ENCODE measurements at places on chromosomes 6 and 20.

GRCh38 chr20:16806886-16807285, 58.7 kb downstream of the OTOR start:
- no peak for DNase-seq

DNA sequence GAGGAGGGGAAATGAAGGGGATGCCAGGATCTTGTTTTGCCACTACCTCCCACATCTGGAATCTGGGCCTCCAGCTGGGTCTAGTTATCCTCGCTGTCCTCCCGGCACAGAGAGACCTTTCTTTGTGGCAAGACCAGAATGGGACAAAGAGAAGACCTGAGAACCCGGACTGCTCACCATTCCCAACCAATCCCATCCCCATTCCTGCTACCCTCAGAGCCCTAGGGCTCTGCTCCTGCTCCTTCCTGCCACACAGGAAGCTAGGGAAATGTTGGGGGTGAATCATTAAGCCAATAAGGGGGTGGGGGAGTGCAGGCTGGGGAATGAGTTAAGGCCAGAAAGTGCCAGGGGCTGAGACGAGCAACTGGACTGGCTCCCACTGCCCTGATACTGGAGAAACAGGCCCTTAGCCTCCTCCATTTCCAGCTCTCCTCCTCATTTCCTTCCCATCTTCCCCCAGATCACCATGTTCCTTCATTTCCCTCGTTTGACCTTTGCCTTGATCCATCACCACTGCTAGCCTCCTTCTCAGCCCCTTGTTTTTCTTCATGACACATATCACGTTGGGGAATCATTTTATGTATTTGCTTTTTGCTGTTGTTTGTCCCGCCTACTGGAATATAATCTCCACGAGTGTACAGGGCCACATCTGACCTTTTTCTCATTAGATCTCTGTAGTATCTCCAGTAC, 4.6 kb upstream of the IER3 start:
- no peak for DNase-seq

GRCh38 chr20:38202982-38203293, 37.9 kb upstream of the TGM2 start:
- DNase-seq: no peak

DNA sequence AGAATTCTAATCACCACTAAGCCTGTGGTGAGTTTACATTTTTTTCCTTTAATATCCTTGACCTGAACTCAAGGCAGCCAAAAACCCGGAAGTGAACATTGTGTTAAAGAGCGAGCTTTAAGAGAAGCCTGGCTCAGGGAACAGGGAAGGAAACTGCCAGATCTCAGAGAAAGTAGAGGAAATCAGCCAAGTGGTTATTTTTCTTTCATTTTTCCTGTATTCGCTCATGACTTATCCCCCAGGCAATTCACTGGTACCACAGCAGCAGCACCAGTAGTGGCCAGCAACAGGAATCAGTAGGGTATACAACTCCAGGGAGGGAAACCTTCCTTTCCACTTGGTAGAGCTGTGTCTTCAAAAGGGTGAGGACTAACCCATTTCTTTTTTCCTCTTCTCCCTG, 89.6 kb upstream of the HMGCLL1 start:
- DNase-seq: no peak

GRCh38 chr6:166206066-166206465, 38.4 kb upstream of the TBXT start:
- no peak for DNase-seq

DNA sequence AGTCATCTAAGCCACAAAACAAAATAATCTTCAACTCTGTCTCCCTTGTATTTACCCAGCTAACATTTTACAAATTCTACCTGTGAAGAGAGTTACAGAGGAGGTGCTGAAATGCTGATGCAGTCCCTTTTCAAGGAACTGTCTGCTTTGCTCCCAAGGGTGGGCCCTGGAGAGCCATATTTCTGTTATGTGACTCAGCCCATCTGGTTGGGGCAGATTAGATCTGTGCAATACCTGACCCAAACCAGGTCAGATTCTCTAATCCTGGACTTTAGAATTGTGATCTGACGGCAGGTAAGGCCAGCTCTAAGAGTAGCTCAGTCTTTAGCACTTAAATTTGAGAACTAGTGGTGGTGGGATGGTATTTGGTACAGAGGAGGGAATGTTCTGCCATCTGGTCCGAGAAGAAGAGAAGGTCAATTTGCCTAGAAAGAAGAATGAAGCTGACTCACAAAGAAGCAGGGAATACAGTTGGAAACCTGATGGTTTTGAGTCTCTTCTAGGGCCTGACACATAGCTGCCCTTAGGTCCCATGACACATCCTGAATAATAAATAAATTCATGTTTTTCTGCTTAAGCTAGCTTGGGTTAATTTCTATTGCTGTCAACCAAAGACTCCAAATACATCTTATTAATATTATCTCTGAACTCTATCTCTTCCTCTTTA, 8.1 kb downstream of the ZNF311 start:
- no peak for DNase-seq

DNA sequence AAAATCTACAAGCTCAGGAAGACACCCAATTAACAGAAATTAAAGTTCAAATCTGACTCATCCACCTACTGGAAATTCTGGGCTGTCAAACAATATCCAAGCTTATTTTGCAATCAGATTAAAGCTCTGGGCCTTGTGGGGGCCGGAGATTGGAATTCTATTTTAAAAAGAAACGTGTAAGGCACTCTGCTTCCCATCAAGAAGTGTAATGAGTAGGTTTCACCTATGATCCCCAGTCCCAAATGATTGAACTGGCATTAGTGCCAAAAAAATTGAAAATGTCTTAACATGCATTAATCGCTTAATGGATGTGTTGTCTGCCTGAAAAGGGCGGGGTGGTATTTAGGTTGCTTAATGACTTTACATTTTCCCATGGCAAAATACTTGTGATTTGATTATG, 542.4 kb upstream of the BTBD3 start:
- DNase-seq: no peak

- DNase-seq: no peak
These were observed 1.1 kb upstream of the MAP3K5 start for GRCh38 chr6:136793363-136793762.

GRCh38 chr20:21145424-21145823, 19.5 kb downstream of the KIZ start:
- no peak for DNase-seq

DNA sequence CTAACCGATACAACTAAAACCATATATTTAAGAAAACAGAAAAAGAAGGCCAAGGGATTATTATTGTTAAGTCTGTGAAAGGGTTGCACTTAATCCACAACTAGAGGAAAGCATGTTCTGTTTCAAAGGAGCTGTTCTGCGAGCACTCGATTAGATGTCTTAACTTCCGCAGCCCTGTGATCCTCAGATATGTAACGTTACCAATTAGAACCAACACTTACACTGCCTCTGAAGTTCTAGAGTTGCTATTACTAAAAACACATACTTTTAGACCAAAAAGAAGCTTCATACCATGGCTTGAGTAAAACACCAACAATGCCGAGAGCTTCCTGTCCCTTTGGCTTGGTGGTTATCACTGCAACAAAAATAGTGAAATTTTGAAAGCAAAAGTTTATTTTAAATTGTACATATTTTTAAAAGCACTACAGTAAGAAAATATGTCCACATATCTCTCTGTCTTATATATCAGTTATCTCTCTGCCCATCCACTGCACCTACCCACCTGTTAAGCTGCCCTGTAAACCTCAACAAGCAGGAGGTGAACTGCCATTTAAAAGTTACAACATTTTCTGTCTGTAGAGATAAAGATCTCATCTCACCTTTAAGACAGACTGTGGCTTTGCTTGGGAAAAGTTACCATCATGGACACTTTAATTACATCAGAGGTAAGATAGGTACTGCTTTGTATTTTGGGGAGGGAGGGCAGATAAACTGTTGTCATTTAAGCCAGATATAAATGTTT, 7.1 kb upstream of the DUSP22 start:
- DNase-seq: no peak

- DNase-seq: no peak
These were observed 186.7 kb downstream of the SMOC2 start for GRCh38 chr6:168627506-168628175.

- DNase-seq: no peak
These were observed 23.6 kb downstream of the PDSS2 start for GRCh38 chr6:107435798-107436197.

DNA sequence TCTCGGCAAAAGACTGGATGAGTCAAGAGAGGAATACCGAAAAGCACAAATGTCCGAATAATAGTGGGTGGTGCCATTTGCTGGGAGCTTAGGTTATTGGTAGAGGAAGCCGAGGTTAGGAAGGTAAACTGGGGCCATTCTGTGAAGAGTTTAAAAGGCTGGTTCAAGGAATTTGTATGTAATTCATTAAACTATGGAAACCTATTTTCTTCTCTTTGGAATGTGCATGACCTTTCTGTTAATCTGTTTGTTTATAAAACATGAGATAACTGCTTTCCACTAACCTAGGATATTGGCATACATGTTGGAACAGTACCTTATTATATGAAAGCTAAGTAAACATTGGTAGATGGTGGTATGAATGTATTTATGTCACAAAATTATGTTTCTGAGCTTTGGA, 71.8 kb downstream of the LCA5 start:
- DNase-seq: no peak

DNA sequence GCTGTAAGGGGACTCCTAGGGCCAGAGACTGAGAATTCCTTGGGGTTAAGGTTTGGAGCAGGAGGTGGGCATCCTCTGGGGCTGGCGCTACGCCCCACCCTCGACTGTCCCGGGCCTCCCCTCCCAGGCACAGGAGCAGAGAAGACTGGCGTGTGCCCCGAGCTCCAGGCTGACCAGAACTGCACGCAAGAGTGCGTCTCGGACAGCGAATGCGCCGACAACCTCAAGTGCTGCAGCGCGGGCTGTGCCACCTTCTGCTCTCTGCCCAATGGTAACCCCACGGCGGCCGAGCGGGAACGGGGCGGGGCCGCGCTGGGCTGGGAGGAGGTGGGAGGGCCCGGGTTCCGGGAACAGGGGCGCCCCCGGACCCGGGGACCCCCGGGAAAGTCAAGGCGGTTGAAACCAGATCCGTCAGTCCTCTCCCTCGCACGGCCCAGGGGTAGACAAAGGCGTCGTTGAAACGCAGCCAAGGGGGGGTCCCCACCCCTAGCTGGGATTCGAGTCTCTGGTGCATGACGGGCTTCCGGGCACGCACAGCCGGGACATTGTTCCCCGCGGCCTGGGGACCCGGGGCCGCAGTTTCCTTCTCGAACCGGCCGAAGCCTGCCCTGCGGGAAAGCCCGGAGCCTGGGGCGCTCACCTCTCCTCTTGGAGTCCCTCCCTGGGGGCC, 844 bp downstream of the WFDC2 start:
- no peak for DNase-seq

GRCh38 chr6:33418690-33419291, 884 bp upstream of the CUTA start:
- DNase-seq: no peak

GRCh38 chr20:61875221-61875885, 190.3 kb downstream of the TAF4 start:
- DNase-seq: no peak

- no peak for DNase-seq
These were observed 517.0 kb upstream of the ID4 start for GRCh38 chr6:19320111-19320581.

GRCh38 chr6:25165800-25166199, 113.4 kb upstream of the CARMIL1 start:
- no peak for DNase-seq

DNA sequence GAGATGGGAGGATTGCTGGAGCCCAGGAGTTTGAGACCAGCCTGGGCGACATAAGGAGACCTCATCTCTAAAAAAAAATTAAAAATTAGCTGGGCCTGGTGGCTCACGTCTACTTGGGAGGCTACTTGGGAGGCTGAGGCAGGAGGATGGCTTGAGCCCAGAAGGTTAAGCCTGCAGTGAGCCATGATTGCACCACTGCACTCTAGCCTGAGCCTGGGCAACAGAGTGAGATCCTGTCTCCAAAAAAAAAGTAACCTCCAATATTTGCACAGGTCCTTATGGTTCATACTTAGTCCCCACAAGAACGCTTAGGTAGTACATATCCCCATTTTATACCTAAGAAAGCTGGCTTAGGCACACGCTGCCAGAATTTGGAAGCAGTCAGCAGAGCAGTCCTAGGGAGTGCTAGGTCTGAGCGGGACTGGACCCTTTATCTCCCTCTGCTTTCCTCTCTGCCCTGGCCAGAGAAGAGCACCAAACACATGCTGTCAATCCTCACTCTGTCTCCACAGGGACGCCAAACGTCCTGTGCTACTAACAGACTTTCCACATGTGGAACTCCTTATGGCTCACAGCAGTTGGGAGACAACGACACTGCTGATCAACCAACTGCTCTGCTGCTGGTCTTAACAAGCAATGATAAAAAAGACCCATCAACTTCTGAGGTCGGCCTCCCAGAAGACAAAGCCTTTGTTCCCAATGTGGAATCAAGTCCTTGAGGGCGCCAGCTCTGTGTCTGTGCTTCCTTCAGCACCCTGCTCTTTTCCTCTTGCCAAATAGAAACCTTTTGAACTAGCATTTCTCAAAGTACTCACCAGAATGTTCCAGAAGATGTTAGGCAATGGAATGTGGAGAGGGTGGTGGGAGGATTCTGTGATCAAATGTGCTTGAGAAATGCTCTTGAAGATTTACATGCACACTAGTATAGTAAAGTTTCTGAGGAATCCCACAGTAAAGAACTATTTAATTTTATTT, 226.3 kb upstream of the DTNBP1 start:
- no peak for DNase-seq

GRCh38 chr20:48060841-48061720, 275.8 kb upstream of the SULF2 start:
- no peak for DNase-seq

DNA sequence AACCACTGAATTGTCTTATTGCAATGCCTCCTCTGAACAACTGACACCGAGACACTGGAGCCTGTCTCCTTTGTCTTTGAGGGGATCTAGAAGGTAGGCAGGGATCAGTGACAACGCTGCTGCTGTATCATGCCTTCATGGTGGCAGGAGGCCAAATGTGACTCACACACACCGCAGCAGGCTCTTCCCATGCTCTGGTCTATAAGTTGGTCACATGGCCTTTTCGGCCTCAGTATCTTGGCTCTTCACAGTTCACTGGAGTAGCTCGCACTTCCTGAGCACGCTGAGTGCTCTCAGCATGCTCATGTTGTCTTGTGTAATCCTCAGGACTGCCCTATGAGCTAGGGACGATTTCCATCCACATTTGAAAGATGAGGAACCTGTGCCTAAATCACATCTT, 167.4 kb upstream of the PCSK2 start:
- DNase-seq: no peak

DNA sequence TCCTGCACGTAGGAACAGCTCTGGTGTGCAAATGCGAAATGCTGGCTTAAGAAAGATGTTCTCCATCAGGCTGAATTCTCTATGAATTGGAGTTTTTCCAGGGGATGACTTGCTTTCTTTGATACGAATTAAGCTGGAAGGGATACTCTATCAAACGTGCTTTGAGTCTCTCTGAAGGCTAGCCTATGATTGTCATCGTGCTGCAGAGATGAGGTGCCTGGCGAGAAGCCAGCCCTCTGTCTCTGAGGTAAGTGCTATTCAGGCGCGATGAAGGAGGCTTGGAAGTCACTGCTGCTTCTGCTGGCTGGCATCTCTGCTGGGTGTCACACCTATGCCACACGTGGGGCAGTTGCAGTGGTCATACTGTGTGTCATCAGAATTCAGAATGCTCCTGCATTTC, 223.7 kb downstream of the TAF4 start:
- no peak for DNase-seq
